ENCODE measurements at places on chromosomes 3 and 15.

GRCh38 chr3:88005066-88005465 lies 53.7 kb downstream of the CGGBP1 start:
- no peak for DNase-seq

- DNase-seq: no peak
Measured at GRCh38 chr3:81279481-81280379, 481.7 kb downstream of the GBE1 start.

DNA sequence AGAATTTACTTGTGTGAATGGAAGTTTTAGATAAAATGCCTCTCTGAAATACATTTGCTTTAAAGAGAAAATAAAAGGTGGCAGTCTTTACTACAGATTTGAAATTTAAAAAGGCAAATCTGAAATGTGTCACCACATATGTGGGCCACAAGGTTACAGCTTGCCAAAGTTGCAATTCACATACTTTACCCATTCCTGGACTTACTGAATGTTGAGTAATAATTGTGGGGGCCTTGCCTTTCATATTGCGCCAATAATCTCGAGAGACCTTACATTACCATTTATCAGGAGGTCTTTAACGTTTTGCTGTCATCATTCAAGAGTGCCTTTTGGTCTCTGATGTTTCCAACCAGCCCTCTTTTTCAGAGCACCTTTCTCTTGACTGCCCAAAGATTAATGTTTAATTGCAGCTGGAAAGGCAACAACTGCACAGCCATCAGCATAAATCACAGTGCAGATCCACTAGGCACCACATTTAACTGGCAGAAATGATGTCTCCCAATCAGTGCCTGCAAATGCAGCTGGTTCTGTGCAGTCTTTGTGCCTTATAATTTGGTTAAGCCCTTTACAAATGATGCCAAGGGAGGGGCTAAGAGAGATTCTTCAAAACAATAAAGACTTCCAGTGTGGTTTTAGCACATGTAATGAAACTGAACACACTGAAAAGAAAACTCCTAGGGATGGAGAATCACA lies 206.8 kb downstream of the MAGI1 start:
- no peak for DNase-seq

GRCh38 chr3:106765342-106765741 lies 611.9 kb upstream of the CCDC54 start:
- DNase-seq: no peak

- DNase-seq: no peak
Measured at GRCh38 chr15:63022663-63023062, 19.9 kb upstream of the TPM1 start.
